ENCODE measurements at places on chromosomes 7 and 10.

GRCh38 chr7:132417103-132417906 is 159.0 kb downstream of the PLXNA4 start:
- ATAC-seq, result no peak

GRCh38 chr7:107387128-107387527 is 82.7 kb upstream of the GPR22 start:
- no peak for ATAC-seq

- no peak for ATAC-seq
Measured at GRCh38 chr10:112706577-112706976, 243.5 kb upstream of the TCF7L2 start.

- no peak for ATAC-seq
Measured at GRCh38 chr7:114026486-114027089, 107.8 kb upstream of the PPP1R3A start.

- no peak for ATAC-seq
Measured at GRCh38 chr10:69279110-69279509, 814 bp downstream of the HK1 start.

DNA sequence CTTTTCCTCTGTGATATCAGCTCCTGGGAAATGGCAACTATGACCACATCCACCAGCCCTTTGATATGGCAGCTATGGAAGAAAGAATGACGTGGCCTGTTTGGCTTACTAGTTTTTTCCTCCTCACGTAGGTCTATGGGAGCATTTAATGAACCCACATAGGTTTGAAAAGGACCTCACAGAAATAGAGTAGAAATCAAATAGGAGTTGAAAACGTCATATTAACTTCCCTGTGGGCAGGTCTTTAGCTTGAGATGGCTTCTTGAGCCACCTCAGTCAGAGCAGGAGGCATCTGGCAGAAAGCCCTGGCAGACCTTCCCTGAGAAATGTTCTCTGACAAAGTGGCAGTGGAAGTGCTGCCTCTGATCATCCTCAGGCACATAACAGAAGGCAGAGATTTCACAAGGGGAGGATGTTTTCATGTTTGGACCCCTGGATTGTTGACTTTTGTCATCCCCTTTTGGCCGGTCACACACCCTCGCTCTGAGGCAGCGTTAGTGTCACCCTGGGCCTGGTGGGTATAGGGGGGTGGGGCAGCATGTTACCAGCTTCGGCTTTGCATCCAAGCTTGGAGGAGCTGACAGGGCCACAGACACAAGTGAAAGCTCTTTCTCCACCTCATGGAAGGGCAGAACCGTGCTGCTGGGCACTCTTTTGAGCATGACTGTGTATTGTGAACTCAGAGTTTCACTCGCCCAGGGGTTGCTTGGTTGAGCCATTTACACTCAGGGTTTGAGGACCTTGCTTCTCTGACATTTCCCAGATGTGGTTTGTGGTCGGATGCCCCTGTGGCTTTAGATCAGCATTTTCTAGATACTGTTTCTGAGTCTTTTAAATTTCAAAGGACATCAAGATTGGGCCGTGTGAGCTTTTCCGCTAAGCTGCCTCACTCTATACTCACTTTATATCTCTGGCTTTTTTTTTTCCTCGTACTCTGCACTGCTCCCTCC is 184.2 kb downstream of the STK31 start:
- peak; percentile 86 for ATAC-seq

DNA sequence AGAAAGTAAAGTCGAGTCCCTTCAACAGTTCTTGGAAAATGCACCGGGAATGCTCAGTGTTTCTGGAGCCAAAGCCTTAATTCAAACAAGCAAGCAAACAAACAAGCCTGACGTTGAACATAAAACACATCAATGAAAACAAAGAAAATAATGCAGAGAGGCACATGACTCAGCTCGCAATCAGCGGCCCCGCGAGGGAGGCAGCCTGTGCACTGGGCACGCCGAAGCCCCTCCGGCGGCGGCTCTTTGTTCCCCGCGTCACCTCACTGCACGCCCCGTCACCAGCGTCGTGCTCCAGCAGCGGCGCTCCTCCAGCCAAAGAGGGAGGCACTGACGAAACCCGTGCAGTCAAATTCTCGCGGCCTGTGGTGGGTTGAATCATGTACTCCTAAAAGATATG is 151.5 kb downstream of the DNAJB6 start:
- ATAC-seq, result no peak

- no peak for ATAC-seq
Measured at GRCh38 chr7:46577394-46577793, 656.3 kb upstream of the IGFBP3 start.

- ATAC-seq, result peak; percentile 7
Measured at GRCh38 chr10:93495654-93496321, 624 bp upstream of the CEP55 start.

GRCh38 chr7:128215739-128216138 is 25.3 kb upstream of the LEP start:
- ATAC-seq, result no peak

GRCh38 chr10:58412502-58412961 is 27.3 kb downstream of the TFAM start:
- no peak for ATAC-seq

- no peak for ATAC-seq
Measured at GRCh38 chr10:77633376-77633775, 4.2 kb downstream of the KCNMA1 start.

DNA sequence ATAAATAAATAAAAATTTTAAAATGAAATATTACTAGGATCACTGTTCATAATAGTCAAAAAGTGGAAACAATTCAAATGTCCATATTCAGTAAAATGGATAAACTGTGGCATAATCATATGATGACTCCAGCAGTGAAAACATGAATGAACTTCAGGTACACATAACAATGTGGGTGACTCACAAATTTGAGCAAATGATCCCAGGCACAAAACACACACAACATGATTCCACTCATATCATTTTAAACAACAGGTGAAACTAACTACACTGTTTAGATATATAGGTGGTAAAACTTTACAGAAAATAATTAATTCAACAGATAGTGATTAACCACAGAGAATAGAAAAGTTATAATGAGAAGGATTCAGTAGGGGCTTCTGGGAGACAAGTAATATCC is 14.7 kb upstream of the SAMD8 start:
- ATAC-seq, result no peak

GRCh38 chr7:85239109-85239508 is 52.3 kb upstream of the SEMA3D start:
- no peak for ATAC-seq

DNA sequence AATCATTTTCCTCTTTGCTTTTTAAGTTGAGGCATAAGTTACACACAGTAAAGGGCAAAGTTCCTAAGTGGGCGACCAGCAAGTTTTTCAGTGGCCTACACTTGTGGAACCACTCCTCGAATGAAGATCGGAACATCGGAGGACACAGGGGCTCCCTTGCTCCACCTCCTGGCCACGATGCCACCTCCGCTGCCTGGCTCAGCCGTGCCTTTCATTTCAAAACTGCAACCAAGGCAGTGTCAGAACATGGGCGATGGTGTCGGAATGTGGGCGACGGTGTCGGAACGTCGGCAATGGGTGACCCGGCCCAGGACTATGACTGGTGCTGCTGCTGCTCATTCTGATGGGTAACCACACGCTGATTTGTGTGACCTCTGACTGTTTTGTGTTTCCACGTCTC is 9.6 kb upstream of the VIPR2 start:
- ATAC-seq, result no peak

All from activated T-helper 17 cell treated with anti-CD3 and anti-CD28 coated beads, Interleukin-2, amount 50 U/mL, for 72 hours (primary cell).